ENCODE measurements at places on chromosomes 2 and 18.

GRCh38 chr18:63102941-63103744, 216.4 kb downstream of the BCL2 start:
- DNase-seq, result no peak

GRCh38 chr2:116088236-116088635, 1645.8 kb downstream of the DPP10 start:
- no peak for DNase-seq

GRCh38 chr2:237743561-237744269, 54.9 kb upstream of the RBM44 start:
- no peak for DNase-seq

DNA sequence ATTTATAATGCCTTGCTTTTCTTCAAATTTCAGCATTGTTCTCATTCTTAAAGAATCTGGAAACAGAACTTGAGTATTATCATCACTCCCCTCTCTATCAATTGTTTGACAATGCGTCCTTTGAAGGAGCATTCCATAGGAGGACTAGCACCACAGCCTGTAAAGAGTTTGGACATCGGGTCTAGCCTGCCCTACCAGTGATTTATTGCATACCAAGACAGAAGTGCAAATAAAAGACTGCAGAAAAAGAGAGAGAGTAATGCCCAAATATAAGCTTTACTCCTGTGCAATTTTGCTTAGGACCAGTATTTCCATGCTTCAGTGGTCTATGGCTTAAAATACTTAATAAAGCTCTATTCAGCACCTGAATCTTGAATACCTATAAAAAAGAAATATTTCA, 55.4 kb upstream of the MAP2 start:
- DNase-seq, result no peak

- DNase-seq, result no peak
Measured at GRCh38 chr2:39247512-39248043, 3.8 kb upstream of the CDKL4 start.

DNA sequence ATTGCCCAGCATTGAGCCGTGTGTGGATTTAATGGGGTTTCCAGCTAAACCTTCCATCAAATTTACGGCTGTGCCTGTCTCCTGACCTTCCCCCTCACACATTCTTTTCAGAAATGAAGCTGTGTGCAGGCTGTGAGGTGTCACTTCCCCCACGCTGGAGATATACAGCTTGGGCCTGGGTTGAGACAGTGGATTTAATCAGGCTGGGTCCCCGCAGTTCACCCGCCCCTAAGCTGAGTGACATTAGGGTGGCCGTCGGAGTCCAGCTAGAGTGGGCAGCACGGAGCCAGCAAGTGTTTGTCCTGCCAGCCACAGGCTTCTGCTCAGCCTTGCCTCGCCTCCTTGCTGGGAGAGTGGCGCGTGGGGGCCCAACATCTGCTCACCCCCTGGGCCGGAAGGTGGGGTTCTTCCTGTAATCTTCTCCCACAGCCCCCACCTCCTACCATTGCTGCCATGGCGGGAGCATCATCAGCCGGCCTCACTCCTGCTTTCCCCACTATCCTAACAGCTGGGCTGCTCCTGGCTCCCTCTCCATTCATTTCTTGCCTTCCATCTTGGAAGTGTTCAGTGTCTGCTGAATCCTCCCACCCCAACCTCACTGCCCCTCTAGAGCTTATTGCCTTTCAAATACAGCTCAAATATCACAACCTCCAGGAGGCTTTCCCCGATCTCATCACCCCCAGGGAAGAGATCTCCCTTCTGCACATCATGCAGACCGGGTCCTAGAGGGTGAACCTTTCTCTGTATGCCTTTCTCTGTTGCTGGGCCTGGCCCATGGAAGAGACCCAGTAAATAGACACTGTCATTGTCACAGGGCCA, 149.0 kb downstream of the GLI2 start:
- no peak for DNase-seq

DNA sequence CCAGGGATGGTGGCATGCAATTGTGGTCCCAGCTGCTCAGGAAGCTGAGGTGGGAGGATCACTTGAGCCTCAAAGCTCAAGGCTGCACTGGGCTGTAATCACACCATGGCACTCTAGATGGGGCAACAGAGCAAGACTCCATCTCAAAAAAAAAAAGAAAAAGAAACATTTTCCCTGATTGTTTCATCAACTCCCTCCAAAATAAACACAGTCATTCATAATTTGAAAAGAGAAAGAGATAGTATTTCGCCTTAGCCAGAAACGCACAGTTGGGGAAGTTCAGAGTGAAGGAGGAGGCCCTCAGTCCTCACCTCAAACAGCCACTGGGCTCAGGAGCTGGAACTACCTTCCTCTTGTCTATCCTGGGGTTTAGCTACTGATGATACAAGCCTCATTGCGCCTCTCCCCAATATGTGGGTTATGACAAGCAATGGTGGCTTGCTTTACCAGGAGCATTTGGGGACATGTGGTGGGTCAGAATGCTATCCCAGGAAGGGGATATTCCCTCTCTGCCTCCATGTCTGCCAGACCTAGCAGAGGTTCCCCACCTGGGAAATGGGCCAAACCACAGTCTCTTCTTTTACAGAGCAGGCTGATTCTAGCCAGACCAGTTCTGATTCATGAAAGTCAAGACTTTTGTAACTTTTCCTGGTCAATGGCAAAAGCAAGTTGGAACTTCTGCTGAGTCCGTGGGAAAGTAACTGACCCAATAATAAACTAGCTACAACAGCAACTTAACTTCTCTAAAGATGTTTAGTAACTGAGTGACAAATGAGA, 22.2 kb upstream of the TMEM87B start:
- DNase-seq, result no peak

DNA sequence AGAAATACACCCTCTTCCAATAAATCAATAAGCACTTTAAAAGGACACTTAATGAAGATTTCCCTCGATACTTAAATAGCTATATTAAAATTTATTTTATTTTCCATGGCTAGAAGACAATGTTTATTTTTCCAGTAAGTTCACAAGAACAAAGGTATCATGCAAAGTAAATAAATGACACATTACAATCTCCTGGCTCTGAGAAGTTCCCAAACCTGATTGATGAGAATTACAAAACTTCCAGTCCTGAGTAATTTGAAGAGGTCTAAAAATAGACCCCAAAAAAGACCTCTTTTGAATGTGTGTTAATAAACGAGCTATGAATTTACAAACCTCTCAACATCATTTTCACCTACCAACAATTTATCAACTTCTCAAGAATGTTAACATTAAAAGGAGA, 1.5 kb upstream of the PEX13 start:
- DNase-seq, result no peak

DNA sequence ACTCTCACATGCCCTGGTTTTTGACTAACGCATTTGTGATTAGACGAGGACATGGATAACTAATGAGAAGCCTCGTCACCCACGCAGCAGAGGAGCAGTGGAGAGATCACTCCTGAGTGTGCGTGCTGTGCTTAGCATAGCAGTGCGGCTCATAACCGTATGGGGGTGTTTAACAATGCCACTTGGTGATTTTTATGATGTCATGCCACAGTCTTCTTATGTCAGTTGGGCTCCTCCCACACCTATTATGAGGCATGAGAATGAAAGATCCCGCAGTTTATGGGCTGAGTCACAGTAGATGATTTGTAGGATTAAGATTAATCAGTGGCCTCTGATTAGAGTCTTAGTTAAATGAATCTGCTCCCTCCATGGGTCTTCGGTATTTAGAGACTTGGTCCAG, 2.5 kb upstream of the SMIM21 start:
- no peak for DNase-seq

All from tibial nerve (tissue), 4 donors.